ENCODE measurements at places on chromosomes 7 and 10.

- no peak for DNase-seq
- H3K4me1 ChIP-seq: peaks cover 6% of the 10 kb centered on the region
- no peaks in the 10 kb centered on the region for H3K36me3 ChIP-seq
- no peaks in the 10 kb centered on the region for H3K27me3 ChIP-seq
- no peak overlapping the region for H3K4me3 ChIP-seq
Measured at GRCh38 chr7:78018641-78019446, 220.3 kb downstream of the PHTF2 start.

DNA sequence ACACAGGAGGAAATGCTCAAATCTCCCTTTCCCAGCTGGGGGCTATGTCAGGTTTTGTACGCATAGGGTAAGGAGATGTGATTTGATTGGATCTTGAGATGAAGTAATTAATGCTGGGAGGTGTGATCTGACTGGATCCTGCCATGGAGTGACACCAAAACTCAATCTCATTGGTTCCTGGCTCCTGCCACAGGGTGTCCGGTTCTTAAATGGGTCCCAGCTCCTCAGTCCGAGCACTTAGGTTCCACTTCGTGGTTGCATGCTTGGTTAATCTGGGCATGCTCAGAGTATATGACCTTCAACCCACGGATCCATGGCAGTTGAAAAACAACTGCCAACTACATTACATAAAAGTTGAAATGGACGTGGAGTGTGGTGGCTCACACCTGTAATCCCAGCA lies 3.1 kb upstream of the ZNF12 start:
- peaks cover 17% of the 10 kb centered on the region for H3K4me1 ChIP-seq
- no peak for DNase-seq
- H3K27me3 ChIP-seq: peaks cover 5% of the 10 kb centered on the region
- H3K36me3 ChIP-seq: peaks cover 5% of the 10 kb centered on the region
- H3K27ac ChIP-seq: no peak overlapping the region

DNA sequence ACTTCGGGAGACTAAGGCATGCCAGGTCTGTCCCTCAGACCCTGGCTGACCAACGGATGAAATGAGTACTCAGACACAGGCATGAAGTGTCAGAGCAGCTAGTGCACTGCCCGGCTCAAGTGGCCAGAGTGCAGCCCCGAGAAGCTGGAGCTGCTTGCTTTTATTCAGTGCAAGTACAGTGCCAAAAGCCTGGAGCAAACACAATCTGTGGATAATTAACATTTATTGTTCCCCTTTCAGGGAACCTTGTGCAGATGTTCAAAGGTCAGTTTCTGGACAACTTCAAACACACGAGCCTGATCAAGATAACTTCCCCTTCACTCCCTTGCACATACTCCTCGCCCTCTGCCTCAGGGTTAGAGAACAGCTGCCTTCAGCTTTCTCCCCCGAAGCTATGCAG lies 7.9 kb upstream of the ATE1 start:
- H3K27me3 ChIP-seq: no peaks in the 10 kb centered on the region
- H3K36me3 ChIP-seq: no peaks in the 10 kb centered on the region
- DNase-seq: no peak
- H3K4me1 ChIP-seq: no peaks in the 10 kb centered on the region
- H3K27ac ChIP-seq: no peak overlapping the region
- H3K4me3 ChIP-seq: no peak overlapping the region

GRCh38 chr7:115642194-115642593 lies 388.4 kb downstream of the TFEC start:
- H3K27ac ChIP-seq: no peak overlapping the region
- no peaks in the 10 kb centered on the region for H3K27me3 ChIP-seq
- no peaks in the 10 kb centered on the region for H3K36me3 ChIP-seq

DNA sequence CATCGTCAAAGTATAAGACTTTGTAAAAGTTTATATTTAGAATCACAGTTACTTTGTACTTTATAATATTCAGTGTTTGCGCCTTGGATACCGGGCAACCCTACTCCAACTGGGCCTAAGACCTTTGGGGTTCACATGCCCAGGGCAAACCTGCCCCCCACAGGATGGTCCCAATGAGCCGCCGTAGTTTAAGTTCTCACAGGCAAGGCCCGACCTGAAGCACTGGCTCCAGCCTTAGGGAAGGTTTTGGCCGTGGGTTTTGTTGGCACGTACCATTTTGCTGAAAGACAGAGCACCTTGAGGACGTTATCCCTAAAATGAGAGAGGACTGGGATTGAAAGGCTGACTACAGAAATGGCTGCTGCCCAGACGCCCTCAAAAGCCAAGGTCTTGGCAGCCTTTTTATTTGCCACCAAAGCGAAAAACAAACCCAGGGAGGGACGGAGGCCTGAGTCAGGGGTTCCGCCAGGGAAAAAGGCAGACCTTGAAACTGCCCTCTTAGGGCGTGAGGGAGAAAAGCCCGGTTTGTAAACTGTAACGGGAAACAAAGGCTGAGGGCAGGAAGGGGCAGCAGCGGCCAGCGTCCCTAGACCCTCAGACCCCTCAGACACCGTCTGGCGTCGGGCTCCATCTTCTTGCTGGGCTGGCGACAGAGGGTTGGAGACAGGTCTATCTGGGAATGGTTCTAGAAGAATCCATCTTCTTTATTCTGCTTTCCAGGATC lies at the start of gene CCDC172:
TSS of gene CCDC172 (plus strand) at position 222 of the 724 bp plus-strand sequence. CDS start 564 bp downstream, outside the sequence.
- H3K36me3 ChIP-seq: no peaks in the 10 kb centered on the region
- no peak for DNase-seq
- no peaks in the 10 kb centered on the region for H3K27me3 ChIP-seq
- H3K4me1 ChIP-seq: no peaks in the 10 kb centered on the region
- H3K4me3 ChIP-seq: no peak within 1 kb of the TSS

GRCh38 chr7:44347546-44348114 lies 22.2 kb upstream of the CAMK2B start:
- no peak overlapping the region for H3K4me3 ChIP-seq
- H3K36me3 ChIP-seq: no peaks in the 10 kb centered on the region
- no peak overlapping the region for H3K27ac ChIP-seq
- no peaks in the 10 kb centered on the region for H3K4me1 ChIP-seq
- DNase-seq: no peak
- H3K27me3 ChIP-seq: no peaks in the 10 kb centered on the region

DNA sequence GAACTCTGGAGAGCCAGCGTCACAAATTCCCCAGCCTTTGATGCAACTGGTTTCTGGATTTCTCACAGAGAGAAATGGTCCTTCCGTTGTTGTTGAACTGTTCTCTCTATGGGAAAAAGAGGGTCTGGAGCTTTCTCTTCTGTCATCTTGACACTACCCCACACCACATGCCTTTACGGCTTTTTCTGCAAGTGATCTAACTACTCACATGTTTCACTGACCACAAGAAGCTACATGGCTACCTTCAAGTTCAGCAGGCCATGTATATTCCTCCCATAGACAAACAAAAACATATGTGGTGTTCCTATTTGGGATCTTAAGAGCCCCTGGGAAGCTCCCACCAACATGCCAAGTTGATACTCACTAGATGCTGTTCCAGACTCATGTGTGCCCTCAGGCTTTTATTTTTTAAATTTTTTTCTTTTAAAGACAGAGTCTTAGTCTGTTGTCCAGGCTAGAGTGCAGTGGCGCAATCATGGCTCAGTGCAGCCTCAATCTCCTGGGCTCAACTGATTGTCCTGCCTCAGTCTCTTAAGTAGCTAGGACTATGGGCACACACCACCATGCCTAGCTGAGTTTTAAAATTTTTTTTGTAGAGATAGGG lies 72.0 kb downstream of the RNF216 start:
- H3K4me1 ChIP-seq: peaks cover 3% of the 10 kb centered on the region
- peaks cover 42% of the 10 kb centered on the region for H3K36me3 ChIP-seq
- H3K27me3 ChIP-seq: no peaks in the 10 kb centered on the region
- H3K27ac ChIP-seq: no peak overlapping the region
- H3K4me3 ChIP-seq: no peak overlapping the region

DNA sequence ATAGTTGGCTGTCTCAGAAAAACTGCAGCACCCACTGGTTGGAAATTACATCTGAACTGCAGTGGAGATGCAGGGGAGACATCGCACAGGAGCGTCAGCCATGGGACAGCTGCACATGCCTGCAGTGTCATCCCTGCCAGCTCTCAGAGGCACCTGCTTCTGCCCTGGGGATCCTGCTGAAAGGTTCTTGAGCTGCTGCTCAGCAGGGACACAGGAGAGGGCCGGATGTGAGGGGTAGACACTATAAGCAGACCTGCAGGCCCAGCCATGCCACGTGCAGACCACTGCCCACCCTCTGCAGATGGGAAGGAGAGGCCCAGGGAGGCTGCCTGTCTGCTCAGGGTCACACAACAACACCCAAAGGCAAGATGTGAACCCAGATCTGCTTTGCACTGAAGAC lies 601.4 kb downstream of the DNAJB6 start:
- H3K36me3 ChIP-seq: no peaks in the 10 kb centered on the region
- H3K4me3 ChIP-seq: no peak overlapping the region
- H3K4me1 ChIP-seq: no peaks in the 10 kb centered on the region
- no peak for DNase-seq
- no peak overlapping the region for H3K27ac ChIP-seq

- H3K27ac ChIP-seq: no peak overlapping the region
- no peak overlapping the region for H3K4me3 ChIP-seq
- DNase-seq: no peak
- no peaks in the 10 kb centered on the region for H3K36me3 ChIP-seq
- no peaks in the 10 kb centered on the region for H3K27me3 ChIP-seq
Measured at GRCh38 chr7:139709485-139709884, 68.3 kb downstream of the HIPK2 start.

Data from CD8-positive, alpha-beta memory T cell (primary cell).